ENCODE measurements at places on chromosomes 2 and 18. TPM values are rescaled to one million over a fixed set of nuclear protein-coding genes. Genes with fewer than 3 reads are reported as not detected.

Gene RND3
- polyA plus RNA-seq: 14.8 TPM

Gene MOCOS
- polyA plus RNA-seq: 19.7 TPM

Gene NT5C1B
- polyA plus RNA-seq: not detected

Gene TGFBRAP1
- 7.3 TPM for polyA plus RNA-seq

Gene FBXO15
- polyA plus RNA-seq: 0.83 TPM

Gene RASGRP3
- polyA plus RNA-seq: 7.9 TPM

Gene WIPF1
- 13.8 TPM for polyA plus RNA-seq

Gene PHOSPHO2
- 3.8 TPM for polyA plus RNA-seq

Gene CXCR4
- 24.8 TPM for polyA plus RNA-seq

Gene QPCT
- 2.7 TPM for polyA plus RNA-seq

Gene ACTR2
- polyA plus RNA-seq: 76.7 TPM

Gene INSIG2
- 16.2 TPM for polyA plus RNA-seq

Gene ZNF385B
- polyA plus RNA-seq: 0.21 TPM

Gene DNAH7
- polyA plus RNA-seq: 0.10 TPM
